ENCODE measurements at places on chromosomes 3 and 15. TPM values are rescaled to one million over a fixed set of nuclear protein-coding genes. Genes with fewer than 3 reads are reported as not detected.
A peak's percentile ranks its signal among the peaks of the same experiment; 100 is the strongest.

DNA sequence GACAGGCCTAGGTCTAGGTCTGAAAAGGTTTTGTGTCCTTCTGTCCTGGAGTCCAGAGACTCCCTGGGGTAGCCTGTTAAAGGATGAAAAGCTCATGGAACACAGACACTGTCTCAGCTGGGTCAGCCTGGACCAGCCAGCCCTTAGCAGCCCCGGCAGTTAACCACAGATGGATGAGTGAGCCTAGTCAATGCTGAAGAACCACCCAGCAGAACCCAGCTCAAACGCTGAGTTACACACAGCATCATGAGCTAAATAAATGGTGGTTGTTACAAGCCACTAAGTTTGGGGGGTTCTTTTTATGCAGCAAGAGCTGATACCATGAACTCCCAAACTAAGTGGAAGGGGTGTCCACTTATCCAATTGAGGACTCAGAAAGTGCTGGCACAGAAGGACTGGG is 472.8 kb upstream of the PROK2 start:
- peak; percentile 49 for DNase-seq

The PDE8A gene
- 28.2 TPM for total RNA-seq

DNA sequence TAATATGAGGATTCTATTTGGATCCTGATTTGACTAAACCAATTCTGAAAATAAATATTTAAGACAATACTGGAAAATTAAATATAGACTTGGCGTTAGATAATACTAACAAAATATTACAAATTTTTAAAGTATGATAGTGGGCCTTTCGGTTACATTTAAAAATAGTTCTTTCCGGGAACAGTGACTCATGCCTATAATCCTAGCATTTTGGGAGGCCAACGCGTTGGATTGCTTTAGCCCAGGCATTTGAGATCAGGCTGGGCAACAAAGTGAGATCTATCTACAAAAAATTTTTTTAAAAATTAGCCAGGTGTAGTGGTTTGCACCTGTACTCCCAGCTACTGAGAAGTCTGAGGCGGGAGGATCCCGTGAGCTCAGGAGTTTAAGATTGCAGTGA is 30.3 kb upstream of the GADL1 start:
- no peak for DNase-seq

GRCh38 chr15:39592500-39592899 is 11.6 kb downstream of the THBS1 start:
- no peak for DNase-seq

- DNase-seq: no peak
Measured at GRCh38 chr3:27714692-27715453, 7.2 kb downstream of the EOMES start.

DNA sequence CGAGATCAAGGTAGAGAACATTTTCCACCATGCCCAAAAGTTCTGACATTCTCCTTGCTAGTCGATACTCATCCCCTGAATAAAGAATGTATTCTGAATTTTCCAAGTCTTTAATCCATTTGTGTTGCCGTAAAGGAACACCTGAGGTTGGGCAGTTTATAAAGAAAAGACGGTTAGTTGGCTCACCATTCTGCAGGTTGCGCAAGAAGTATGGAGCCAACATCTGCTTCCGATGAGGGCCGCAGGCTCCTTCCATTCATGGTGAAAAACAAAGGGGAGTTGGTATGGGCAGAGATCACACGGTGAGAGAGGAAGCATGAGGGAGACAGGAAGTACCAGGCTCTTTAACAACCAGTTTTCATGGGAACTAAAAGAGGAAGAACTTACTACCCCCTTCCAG is 121.2 kb downstream of the DCLK3 start:
- DNase-seq: no peak

DNA sequence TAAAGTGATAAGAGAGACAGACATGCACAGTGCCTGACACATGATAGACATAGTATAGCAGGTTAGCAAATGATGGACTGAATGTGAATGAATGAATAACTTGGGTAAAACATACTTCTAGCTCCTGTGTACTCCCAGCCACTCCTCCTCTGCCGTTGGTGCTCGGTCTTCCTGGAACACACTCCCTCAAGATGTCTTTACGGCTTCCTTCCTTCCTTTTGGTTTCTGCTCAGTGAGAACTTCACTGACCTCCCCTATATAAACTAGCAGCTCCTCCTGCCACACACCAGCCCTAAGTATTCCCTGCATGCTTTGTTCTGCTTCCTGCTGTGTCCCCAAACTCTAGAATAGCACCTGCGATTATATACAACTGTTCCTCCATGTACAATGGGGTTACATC is 50.2 kb downstream of the RAD54L2 start:
- DNase-seq: no peak

DNA sequence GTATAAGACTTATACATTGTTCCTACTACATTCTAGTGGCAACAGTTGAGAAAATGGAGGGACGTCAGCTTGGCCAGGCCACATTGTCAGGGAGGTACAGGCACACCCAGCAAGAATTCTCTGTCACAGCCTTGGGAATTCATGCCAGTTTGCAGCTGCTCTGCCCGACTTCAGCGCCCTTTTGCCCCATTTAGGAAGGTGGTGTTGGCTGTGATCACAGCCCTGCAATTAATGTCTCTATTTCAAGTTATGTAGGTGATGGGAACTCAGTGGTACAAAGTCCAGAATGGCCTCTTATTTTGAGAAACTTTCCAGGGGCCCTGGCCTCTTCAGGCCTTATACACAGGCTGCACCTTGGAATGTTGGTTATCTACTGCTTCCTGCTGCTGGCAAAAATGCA is 26.7 kb downstream of the AMOTL2 start:
- no peak for DNase-seq

DNA sequence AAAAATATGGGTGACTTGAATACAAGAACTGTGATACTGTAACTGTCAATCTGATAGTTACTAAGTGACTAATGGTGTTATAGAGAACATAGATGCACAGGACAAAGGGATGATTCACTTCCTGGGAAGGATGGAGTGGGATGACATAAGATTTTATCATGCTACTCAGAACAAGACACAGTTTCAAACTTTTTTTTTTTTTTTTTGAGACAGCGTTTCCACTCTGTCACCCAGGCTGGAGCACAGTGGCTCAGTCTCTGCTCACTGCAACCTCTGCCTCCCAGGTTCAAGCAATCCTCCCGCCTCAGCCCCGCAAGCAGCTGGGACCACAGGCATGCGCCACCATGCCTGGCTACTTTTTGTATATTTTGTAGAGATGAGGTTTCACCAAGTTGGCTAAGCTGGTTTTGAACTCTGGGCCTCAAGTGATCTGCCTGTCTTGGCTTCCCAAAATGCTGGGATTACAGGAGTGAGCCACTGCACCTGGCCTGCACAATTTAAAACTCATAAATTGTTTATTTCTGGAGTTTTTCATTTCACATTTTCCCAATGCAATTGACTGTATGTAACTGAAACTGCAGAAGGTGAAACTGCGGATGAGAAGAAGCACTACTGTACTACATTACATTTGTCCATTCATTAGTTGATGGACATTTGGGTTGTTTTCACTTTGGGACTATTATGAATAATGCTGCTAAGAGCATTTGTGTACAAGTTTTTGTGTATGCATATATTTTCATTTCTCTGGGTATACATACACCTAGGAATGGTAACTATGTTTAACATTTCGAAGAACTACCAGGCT is 40.6 kb downstream of the ADIPOQ start:
- no peak for DNase-seq

DNA sequence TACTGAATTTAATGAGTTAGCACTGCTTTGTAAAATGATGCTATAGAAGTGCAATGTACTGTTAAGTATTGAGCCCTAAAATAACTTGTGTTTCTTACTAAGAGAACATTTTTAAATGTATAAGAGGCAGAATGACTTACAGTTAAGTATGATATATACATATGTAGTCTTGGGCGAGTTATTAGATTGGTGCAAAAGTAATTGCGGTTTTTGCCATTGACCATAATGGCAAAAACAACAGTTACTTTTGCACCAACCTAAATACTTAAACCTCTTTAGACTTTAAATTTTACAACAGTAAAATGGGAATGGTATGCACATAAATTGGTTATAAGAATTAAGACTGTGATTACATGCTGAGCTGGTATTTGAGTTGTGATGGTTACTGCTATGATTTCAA is 79.8 kb downstream of the CNTN3 start:
- no peak for DNase-seq

- no peak for DNase-seq
Measured at GRCh38 chr3:53200501-53201498, 39.8 kb downstream of the PRKCD start.

DNA sequence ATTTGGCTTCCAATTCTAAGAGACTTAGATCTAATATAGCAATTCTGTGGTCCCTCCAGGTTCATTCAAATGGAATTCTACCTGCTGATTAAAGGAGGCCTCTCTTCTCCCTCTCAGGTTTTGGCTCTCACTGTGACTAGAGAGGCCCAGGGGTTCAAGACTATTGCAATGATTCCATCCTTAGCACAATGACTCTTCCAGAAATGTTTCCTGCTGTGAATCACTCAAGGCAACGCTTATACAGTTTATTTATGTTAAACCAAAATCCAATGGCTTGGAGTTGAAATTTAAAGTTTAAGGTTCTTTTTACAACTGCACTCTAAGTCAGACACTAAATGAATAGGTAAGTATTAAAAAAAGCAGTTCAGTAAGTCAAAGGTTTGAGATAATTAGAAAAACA is 39.9 kb downstream of the IFT57 start:
- DNase-seq: no peak

The CLEC3B gene
- total RNA-seq: 77.1 TPM

DNA sequence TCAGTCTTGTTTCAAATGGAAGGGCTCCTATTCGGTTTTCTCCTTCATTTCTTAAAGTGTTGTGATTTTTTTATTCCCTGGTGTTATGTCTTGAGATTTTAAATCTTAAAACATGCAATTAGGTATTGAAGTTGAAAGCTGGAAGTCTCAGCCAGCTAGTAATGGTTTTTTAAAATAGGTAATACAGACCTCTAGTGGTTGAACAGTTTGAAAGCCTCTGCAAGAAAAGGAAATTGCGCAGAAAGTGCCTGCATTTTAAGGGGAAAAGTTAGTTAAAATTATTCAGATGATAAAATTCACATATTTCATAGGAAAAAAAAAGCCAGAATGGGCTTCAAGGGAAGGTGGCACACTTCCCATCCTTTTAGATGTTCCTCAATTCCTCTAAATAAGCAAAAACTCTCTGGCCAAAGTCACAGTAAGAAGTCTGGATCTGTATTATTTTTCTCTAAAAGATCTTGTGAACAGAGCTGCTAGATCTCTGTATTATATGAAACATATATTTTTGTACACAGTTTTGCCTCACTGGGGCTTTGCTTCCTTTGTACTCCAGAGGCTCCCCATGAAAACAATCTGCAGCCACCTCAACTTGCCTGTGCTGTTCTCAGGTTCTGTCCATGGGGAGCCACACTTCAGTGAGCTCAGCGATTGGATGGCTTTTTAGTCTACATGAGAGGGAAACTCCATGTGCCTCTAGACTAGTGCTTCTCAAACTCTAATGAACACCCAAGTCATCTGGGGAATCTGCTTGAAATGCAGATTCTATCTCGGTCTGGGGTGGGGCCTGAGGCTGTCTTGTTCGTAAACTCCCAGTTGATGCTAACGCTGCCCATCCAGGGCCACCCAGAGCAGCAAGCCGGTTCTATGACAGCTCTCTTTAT is 21.5 kb downstream of the AGTR1 start:
- no peak for DNase-seq

DNA sequence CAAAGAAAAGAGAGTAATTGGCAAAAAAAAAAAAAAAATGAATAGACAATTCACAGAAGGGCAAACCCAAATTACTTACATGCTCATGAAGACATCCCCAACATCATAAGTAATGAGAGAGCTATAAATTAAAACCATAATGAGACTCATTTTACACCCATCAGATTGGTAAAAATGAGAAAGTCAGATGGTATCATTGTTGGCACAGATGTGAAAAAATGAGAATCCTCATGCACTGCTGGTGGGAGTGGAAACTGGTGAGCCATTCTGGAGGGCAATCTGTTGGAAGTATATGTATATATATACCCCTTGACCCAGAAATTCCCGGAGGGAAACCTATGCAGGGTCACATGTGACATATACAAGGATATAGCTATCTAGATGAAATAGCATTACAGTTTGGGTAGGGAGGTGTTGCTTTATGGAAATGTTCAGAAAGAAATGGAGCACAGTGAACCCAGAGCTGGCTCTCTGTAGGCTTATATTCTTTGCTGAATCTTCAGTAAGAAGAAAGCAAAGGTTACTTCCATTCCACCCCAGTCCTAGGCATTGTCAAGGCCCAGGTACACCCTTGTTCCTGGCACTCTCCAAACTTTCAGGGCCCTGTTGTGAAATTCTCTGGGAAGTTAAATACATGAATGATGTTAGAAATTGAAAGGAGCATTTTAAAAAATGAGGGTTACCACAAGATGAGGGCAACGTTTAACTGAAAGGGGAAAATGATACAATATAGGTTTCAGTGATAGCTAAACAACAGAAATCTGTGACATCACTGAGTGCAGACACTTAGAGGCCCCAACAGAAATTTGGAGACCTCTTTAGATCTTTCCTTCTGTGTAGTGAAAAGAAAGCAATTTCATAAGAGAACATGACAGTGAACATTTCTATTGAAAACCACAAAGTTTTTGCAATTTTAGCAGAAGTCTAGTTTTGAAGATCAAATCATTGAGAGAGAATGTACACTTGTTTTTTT is 132.7 kb upstream of the TPRG1 start:
- DNase-seq: no peak

DNA sequence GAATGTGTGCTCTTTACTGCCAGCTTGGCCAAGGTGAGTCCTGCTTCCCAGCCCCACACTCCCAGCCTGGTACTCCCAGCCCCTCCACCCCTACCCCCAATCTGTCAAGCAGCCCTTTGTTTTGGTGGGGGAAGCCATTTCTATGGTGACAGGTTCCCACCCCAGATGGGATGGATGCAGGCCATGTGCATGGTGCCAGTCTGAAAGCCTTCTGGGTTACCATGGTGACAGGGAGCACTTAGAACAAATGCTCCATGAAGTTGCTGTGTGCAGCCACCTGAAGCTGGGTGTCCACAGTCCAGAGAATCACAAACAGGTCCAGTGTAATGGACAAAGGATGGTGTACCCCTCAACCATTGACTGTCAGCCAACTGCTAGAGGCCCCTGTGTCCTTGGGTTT is 19.1 kb upstream of the VILL start:
- no peak for DNase-seq

The C3orf20 gene
- 0.32 TPM for total RNA-seq

- DNase-seq: no peak
Measured at GRCh38 chr15:38065721-38066345, 131.4 kb downstream of the TMCO5A start.

The PRR20G gene
- not detected for total RNA-seq

The CORO2B gene
- 2.7 TPM for total RNA-seq

The HRG gene
- total RNA-seq: not detected

- no peak for DNase-seq
Measured at GRCh38 chr3:126998728-126999127, 15.8 kb downstream of the PLXNA1 start.

- peak; percentile 91 for DNase-seq
Measured at GRCh38 chr3:182792901-182793662, at the start of gene ATP11B. Gene ATP11B (plus strand): TSS chr3:182793504. CDS start chr3:182793760, 256 bp downstream.

DNA sequence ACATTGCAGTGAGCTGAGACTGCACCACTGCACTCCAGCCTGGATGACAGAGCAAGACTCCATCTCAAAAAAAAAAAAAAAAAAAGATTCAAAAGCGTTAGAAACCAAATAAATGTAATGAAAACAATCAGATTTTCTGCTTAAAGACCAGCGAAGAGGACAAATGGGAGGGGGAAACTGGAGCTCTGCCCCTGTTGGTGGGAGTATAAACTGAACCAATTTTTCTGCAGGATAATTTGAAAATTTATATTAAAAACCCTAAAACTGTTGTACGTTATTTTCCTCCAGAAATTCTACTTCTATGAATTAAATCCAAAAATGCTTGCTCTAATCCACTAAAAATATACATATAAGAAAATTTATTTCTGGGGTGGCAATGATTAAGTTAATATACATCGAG is 25.3 kb upstream of the ZSCAN2 start:
- no peak for DNase-seq

The SLC27A2 gene
- total RNA-seq: not detected

- no peak for DNase-seq
Measured at GRCh38 chr3:125115640-125116039, 59.8 kb upstream of the HEG1 start.

All from cardiac septum (tissue), 1 donor.